Putamen (tissue), 1 donor: ENCODE measurements at places on chromosomes 1 and 21.

DNA sequence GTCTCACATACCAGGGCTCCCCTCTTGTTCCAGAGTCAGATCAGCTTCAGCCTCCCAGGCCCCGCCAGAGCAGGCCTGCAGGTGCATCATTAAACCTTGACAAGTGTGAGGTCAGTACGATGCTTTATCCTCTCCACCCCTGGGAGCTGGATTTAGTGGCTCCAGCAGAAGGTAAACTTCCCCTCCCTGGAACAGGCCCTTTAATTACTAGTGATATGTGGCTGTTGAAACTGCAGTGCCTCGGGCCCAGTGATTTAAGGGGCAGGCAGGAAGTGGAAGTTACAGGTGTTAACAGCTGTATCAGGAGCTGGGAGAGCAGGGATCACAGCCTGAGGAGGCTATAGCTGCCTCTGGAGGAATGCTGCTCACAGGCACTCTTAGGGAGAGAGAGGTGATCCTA is 132.4 kb upstream of the KLHDC7A start:
- no peak for DNase-seq

- DNase-seq: no peak
Measured at GRCh38 chr1:32775640-32776337, 41.4 kb downstream of the YARS1 start.

- no peak for DNase-seq
Measured at GRCh38 chr1:247056071-247056470, 22.5 kb downstream of the ZNF670 start.

- no peak for DNase-seq
Measured at GRCh38 chr1:211014275-211014674, 119.7 kb downstream of the KCNH1 start.

DNA sequence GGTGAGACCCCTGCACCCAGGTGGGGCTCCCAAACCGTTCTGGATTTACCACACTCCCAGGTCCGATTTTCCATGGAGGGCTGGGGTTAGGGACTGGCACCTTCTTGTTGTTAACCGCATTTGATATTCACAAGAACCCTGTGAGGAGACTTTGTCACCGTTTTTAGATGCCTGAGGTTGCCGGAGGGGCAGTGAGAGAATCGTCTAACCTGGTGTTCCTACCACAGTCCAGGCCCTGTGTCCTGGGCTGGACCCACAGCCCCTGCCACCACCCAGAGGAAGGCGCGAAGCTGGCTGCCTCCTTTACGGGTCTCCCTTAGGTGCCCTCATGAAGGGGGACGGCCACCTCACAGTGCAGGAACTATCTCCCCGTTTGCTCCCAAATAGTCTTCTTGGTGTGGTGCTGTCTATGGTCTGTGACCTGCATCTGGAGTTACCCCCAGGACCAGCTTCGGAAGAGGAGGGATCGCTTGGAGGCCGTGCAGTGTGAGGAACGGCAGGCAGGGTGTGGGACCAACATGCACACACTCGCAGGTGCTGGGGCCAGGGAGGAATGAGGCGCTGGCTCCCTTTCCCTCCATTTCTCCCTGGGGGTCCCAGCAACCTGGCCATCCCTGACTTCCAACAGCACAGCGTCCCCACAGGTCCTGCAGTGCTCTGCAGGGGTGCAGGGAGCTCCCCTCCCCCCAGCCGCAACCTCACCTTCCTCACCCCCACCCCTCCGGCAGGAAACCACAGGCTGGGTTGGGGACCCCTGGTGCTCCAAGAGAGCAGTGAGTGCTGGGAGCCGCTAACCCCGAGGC is 7.0 kb downstream of the SIM2 start:
- no peak for DNase-seq

DNA sequence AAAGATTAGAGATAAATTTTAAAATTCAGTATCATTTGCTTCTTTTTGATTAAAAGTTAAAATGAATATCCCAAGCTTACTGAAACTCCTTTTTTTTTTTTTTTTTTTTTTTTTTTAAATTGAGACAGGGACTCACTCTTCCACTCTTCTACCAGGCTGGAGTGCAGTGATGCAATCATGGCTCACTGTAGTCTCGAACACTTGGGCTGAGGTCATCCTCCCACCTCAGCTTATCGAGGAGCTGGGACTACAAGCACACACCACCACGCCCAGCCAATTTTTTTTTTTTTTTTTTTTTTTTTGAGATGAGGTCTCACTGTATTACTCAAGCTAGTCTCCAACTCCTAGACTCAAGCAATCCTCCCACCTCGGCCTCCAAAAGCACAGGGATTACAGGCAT is 92.1 kb upstream of the RGS18 start:
- DNase-seq: no peak

DNA sequence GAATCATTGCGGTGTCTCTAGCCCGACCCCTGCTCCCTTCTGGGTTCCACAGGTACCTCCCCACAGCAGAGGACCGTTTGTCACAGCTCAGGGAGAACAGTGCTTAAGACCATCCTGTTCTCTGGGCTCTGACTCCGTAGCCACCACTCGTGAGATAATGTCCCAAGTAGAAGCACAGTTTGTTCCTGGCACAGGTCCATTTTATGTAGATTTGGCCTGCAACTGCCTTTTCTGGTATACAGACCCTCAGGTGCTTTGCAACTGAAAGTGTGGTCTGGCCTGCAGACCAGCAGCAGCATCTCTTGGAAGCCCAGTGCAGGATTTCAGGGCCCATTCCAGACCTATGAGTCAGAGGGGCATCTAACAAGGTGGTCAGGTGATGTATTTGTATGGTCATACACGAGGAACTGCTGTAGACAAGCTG is 28.4 kb upstream of the TMEM125 start:
- DNase-seq: no peak
